ENCODE measurements at places on chromosomes 2 and 18.

DNA sequence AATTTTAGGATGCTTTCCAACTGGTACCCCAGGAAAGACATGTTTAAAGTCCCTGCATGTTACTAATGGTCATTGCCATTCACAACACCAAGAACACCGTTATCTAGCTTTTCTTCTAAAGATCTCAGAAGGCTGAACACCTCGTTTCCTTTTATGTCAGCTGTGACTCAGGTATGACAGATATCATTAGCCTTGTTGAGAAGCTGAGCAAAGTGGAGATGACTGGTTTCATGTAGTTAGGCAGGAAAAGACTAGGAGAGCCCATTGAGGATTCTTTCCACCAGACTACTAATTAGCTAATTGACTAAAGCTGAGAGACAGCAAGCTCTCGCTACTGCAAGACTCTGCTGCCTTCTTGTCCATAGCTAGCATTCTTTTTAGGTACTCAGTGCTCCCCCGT lies 32.0 kb upstream of the ARL5A start:
- DNase-seq, result no peak

- no peak for DNase-seq
Measured at GRCh38 chr2:115939902-115940301, 1497.5 kb downstream of the DPP10 start.

DNA sequence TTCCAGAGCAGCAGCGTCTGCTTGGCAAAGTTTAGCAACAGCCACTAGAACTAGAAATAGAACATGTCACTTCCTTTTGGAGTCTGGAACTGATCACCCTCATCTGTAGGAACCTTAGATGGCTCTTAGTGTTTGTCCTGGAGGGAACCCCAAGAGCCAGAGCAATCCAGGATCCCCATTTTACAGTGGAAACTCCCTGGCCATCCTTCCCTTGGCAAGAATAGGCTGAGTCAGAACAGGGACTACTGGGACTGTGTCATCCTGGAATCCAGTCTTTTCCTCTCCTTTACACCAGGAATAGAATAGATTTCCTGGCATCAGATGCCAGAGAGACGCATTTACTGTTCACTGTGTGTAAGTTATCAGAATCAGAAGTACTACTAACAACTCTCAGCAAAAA lies 33.2 kb upstream of the GRHL1 start:
- no peak for DNase-seq

GRCh38 chr2:59250307-59250677 lies 1009.2 kb upstream of the FANCL start:
- no peak for DNase-seq

- DNase-seq, result no peak
Measured at GRCh38 chr2:195575879-195576401, 81.1 kb upstream of the SLC39A10 start.

- no peak for DNase-seq
Measured at GRCh38 chr18:58552896-58553295, 76.0 kb downstream of the ALPK2 start.

DNA sequence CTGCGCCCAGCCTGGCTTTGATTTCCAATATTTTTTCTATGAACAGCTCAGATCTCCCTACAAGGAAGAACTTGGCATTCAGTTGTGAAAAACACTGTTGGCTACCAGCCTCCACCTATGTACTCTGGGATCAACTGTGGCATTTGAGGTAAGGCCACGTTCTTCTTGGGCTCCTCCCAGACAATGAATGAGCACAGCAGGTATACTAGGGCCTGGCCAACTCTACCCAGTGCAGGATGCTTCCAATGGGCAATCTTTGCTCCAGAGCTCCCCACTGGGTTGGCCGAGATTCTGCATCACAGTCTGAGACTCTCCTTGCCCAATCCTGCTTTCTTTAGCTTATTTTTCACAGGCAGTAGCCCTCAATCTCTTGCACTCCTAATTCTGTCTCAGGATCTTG lies 75.9 kb downstream of the TMEM131 start:
- DNase-seq, result no peak

DNA sequence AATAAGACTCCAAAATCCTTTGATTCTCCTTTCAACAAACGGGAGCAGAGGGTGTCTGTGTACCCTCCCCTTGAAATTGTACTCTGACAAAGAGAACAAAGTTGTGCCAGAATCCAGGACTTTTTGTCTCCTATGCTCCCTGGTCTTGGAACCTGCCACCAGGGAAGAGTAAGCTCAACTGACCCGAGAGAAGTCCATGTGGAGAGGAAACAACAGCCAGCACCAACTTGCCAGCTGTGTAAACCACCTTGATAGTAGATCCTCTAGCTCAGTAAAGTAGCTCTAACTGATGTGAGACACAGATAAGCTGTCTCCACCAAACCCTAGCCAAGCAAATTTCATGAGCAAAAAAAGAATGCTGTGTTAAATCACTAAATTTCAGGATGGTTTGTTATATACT lies 46.9 kb downstream of the LNPK start:
- DNase-seq, result no peak

GRCh38 chr2:174924061-174924693 lies 81.0 kb downstream of the CHN1 start:
- no peak for DNase-seq

- DNase-seq, result no peak
Measured at GRCh38 chr18:2459886-2460285, 111.4 kb downstream of the METTL4 start.

DNA sequence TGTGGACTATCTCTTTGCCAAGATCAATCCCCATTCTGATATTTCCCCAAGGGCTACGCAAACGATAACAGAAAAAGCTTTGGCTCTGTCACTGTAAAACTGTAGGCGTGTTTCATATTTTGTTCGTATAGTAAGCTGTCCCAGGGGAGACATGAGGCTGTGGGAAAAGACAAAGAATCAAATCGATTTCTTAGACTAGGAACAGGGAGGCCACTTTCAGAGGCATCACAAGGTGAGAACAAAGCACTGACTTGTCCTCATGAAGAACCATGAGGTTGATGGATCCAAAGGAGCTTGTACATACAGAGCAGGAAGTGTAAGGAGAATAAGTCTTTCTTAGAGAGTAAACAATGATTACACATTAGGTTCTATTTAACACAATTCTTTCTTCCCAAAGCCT lies 255.7 kb downstream of the HNMT start:
- DNase-seq, result no peak

DNA sequence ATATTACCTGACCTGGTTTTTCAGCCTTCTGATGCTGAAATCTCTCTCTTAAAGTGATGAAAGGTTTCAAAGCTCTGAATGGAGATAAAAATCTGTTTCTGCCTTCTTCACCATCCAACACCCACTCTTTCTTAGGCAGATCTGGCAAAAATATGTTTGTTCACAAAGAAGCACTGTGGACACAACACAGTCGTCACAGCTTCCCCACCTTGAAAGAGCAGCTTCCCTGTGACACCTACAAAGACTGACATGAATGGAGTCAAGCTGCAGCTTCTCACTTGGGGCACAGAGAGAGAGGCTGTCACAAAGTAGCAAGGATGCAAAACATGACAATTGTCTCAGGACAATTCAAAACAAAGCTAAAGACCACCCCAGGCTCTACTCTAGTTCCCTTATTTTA lies 86.5 kb downstream of the ICOS start:
- no peak for DNase-seq

DNA sequence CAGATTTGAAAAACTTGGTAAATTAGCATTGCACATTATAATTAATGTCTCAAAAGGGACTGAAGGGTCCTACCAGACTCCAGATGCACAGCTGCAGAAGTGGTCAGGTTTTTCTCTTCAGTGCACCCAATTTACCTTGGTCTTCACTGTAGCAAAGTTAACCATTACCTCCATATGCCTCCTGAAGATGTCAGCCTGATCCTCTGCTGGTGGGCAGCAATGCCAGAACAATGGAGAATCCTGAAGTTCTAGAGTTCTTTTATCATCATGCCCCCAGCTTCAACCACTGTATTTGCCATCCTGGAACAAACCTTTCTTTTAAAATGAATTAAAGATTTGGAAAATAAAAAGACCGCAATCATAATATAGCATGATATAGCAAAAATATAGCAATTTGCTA lies 1774.8 kb upstream of the CELF4 start:
- no peak for DNase-seq

DNA sequence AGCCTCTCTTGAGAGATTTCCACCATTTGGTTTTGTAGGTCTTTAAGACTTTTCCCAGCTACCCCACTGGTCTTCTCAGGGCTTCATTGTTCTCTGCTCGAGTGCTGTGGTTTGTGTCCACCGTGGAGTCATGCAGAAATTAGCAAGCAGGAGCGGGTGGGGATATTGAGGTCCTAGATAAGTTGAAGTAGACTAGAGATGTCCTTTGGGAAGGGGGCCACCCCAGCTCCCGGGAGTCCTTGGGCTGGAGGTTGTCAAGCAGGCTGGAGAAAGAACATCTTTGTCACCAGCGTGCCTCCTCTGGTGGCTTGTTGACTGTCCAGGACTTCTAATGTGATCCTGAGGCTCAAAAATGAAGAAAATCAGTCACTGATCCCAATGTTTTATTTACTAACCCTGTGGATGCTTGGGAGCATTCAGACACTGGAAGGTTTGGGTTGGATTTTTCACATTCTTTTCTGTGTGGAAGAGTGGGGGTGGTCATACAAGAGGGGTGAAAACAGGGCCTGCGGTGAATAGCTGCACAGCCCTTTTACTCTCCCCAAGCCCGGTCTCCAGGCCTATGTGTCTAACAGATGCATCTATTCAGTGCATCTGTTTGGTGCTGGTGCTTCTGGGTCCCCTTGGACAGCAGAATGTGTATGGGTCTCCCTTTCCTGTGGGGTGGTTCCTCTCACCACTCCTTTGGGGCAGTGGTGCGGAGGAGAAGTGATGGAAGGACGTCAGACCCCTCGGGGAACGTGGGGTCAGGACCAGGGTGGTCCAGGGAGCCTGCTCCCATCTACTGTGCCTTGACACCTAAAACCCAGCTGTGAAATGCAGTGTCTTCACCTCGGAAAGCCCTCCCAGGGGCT lies 208.1 kb downstream of the KLHL29 start:
- no peak for DNase-seq

DNA sequence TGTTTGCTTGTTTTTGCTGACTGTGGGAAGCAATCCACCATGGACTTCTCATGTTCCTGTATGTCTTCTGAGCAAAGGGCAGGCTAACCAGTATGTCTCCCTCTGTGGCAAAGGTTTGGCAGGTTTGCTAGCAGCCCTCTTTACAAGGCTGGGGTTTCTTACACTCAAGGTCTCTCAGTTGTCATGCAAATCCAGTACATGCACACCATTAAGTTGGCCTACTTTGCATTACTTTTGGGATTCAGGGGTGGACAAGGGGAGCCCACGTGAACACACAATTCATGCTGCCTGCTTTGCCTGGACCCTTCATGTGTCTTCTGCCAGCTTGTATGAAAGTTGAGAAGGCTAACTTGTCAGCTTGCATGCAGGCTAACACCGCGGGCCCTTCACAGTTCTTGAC lies 134.9 kb downstream of the LRRTM4 start:
- DNase-seq, result no peak

DNA sequence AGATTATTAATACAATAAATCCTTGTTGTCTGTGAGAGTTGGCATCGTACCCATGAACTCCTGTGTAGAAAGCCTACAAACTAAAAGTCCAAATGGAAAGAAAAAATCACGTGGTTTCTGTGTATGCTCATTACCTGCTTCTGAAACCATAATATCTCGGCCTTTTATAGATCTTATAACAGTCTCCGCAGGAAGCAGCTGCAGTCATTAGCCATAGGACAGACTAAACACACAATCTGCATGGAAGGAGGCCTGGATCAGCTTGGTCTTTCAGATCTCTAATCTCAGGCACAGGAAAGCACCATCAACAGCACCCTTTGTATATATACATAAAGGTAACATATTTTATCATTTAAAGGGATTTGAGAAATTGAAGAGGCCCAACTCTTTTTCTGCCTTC lies 508.9 kb upstream of the TCF4 start:
- DNase-seq, result no peak

- no peak for DNase-seq
Measured at GRCh38 chr2:128596396-128597120, 277.9 kb upstream of the HS6ST1 start.

GRCh38 chr2:108958632-108959341 lies 30.2 kb downstream of the EDAR start:
- no peak for DNase-seq

GRCh38 chr2:234022424-234022823 lies 28.1 kb upstream of the SPP2 start:
- no peak for DNase-seq

- DNase-seq, result no peak
Measured at GRCh38 chr2:100629309-100629708, 66.5 kb downstream of the PDCL3 start.

- DNase-seq, result no peak
Measured at GRCh38 chr18:7953095-7953958, 386.2 kb downstream of the PTPRM start.

DNA sequence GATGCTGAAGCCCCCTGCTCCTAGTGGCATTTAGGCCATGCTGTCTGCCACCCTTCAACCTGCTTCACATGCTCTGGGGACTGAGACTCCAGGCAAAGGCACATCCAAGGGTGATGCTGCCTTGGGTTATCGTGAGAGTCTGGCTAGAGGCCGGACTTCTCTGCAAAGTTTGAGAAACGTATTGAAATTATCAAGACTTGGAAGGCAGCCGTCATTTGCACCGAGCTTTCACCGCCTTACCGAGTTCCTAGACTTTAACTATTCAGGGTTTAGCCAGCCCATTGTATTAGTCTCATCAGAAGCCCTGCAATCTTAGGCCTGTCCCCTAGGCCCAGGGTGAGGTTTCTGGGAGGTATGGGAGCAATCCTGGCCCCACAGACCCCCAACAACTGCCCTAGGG lies 34.0 kb downstream of the RDH14 start:
- no peak for DNase-seq

DNA sequence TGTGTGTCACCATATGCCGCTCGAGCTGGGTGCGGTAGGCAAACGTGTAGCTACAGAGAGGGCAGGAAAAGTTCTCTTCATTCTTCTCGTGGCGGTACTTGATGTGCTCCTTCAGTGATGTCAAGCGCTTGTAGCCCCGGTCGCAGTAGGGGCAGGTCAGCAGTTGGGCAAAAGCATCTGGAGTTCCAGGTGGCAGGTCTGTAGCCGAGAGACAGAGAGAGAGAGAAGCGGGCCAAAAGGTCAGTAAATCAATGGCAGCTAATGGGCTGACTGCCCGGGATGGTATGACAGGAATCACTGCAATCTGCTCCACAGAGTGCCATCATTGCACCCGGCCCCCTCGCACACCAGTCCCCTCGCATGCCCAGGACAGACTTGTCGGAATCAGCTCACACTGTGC lies 116.0 kb downstream of the ZEB2 start:
- DNase-seq, result no peak

DNA sequence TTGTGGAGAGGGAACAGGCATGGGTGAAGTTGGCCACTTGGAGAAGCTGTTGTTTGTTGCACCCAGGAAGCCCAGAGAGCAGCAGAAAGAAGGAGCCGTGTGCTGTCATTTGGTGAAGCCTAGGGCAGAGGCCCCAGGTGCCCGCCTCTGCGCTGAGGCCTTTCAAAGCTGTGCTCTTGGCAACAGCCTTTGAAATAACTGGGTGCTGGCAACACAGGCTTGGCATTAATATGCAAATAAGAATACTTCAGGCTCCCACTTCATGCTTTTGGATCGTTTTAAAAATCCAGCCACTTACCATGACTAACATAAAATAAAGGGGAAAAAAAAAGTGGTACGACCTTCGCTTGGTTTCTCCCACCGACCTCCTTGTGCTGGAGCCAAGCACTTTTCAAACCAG lies 41.1 kb downstream of the DHRS9 start:
- DNase-seq, result no peak

- DNase-seq, result no peak
Measured at GRCh38 chr2:128756365-128756717, 437.7 kb upstream of the HS6ST1 start.

Measured in T-helper 1 cell (primary cell).